Stimulated activated CD8-positive, alpha-beta memory T cell treated with anti-CD3 and anti-CD28 coated beads, Interleukin-4, amount 100 ng/mL, for 4 hours (primary cell): ENCODE measurements at places on chromosomes 5 and 9.

DNA sequence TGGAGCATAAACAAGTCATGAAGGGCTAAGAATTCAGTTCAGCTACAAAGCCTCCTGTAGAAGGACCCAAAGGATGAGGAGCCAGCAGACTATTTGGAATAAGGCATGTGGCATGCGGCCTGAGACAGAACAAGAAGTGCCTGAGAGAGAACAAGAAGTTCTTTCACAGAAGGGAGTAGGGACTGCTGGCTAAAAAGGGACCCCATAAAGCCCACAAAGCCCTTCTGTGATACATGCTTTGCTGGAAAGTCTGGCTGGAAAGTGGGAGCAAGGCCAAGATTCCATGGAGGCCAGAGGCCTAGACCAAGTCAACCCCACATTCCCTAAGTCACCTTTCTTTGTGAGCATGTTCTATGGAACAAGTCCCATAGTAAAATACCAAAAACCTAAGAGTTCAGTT, 35.9 kb upstream of the UBAP2 start:
- DNase-seq: no peak

DNA sequence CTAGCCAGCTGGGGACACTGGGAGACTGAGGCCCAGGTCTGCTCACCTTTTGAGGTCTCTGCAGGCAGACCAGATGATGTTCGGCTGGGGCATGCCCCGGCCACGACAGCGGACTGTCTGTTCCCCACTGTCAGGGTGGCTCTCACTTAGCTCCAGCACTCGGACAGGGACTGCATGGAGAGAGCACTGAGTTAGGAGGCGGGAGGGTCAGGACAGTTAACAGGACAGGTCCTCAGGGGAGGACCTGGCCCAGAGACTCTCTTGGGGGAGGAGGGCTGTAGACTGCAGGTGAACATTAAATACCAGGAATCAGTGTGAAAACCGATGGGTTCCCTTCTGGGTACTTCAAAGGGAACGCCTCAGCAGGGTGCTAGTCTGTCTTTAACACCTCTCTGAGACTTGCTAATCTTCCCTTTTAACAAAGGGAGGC, 25.1 kb downstream of the PDGFRB start:
- no peak for DNase-seq

DNA sequence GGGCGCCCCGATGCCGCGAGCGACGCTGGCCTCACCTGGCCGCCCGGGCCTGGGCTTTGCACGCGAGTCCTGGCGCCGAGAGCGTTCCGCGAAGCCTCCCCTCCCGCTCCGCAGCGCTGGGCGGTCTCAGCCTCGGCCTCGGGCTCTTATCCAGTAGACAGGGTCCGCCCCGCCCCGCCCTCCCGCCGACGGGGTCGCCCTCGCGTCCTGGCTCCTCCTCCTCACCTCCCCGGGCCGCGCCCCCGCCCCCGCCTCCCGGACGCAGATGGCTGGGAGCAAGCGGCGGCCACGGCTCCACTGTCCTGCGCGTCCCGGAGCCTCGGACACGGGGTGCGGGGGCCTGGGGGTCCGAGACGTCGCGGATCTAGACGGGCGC, at the start of gene SLC6A3:
Gene SLC6A3, minus strand, starts transcription at position 128 of the 376 bp plus-strand sequence. CDS start 2,243 bp downstream, outside the sequence.
- DNase-seq: no peak

- no peak for DNase-seq
Observed at GRCh38 chr5:151345808-151346478, 1.4 kb downstream of the SLC36A2 start.
